ENCODE measurements at places on chromosomes 13 and 19.

DNA sequence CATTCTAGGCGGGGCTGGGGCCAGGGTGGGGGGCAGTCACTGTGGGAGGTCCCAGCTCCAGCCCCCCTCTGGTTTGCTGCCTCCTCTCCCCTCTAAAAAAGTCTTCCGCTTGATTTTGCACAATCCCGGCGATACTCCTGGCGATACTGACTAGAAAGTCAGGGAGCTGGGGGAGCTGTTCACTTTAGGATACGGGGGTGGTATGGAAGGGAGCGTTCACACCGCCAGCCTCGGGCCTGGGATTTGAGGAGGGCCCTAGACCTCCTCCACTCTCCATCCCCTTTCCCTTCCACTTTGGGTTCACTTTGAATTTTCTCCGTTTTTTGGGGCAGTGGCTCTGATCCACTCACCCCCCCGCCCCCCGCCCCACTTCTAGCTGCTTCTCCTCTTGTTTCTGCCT is 35.0 kb downstream of the KEAP1 start:
- no peak for DNase-seq

- DNase-seq: no peak
Measured at GRCh38 chr13:46662690-46663089, 109.7 kb downstream of the LRCH1 start.

- DNase-seq: no peak
Measured at GRCh38 chr19:14166999-14167575, 30.7 kb upstream of the ASF1B start.

DNA sequence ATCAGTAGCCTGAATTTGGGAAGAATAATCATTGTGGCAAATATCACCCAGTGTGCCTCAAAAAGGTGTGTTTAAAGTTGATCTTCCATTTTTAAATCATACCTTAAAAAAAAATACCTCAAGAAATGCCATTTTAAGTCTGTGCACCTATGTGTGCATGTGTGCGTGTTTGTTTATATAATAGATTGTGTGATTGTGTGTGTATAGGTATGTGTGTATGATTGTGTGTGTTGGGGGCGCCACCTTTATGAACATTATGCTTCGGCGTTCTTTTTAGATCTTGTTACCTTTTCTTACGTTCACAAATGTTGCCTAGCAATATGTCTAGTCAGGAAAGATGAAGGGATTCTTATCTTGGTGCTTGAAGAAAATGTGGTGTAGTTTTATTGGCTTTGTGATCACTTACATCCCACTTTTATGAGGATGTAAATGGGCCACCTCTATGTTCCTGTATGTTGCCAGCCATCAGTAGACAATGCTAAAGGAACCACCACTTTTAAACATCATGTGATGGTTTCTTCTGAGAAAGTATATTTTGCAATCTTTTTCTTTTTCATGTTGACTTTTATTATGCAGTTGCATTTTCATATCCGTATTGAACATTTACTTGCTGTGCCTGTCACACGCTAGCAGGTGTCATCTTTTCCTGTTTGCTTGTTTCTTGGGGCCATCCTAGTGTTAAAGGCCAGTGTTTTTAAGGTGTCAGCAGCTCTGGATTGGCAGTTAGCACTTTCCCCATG is 2.2 kb upstream of the IRS2 start:
- DNase-seq: no peak

GRCh38 chr19:47469719-47470118 is 2.0 kb downstream of the SLC8A2 start:
- DNase-seq: no peak
